Activated CD4-positive, alpha-beta T cell treated with anti-CD3 and anti-CD28 coated beads for 1 hour (primary cell): ENCODE measurements at places on chromosomes 13 and 19.

GRCh38 chr19:40663695-40664692 is 26.5 kb downstream of the NUMBL start:
- DNase-seq = no peak

DNA sequence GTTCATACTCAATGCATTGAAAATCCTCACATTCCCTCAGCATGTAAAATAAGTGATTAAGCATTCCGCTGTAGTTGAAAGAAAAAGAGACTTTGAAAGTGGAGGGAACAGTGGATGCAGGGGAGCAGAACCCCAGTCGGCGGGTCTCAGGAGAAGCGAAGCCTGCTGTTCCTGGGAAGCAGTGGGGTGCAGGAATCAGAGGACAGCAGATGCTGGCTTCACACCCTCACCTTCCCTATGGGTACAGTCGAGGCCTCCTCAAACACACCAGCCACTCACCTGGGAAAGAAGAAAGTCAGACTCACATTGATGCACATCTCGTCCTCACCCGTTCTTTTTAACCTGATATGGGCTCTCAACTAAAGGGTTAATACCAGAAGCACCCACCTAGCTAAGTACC is 38.2 kb downstream of the COL4A2 start:
- DNase-seq = no peak

DNA sequence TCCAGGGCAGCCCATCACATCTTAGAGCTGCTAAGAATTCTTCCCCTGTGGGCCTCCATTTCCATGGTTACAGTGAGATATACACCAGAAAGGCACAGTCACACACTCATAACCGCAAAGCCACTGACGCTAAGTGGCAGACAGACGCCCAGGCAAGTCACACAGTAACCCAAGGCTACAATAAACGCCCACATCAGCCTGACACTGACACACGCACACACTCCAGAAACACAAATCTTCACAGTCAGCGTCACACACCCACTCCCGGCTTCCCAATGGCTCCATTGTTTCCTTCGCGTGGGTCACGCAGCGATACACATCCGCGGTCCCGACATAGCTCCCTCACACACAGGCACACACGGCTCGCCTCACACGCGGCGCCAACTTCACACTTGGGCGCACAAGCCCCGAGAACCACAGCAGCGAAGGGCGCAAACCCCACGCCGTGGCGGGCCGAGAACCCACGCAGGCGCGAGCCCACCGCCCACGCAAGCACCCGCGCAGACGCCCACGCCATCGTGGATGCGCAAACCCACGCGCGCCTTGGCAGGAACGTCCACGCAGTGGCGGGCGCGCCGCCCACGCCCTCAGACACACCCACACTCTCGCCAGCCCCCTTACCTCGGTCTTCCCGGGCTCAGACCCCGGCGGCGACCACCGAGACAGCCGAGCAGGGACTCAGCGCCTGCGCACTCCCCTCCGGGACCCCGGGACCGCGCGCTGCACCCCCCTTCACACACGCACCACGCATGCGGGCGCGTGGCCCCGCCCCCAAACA is at the start of gene ZNF667:
Gene ZNF667, minus strand, starts transcription at position 695 of the 778 bp plus-strand sequence. CDS start 14,975 bp downstream, outside the sequence.
- DNase-seq = no peak

GRCh38 chr19:42285541-42285941 is 16.4 kb upstream of the PRR19 start:
- DNase-seq = no peak

DNA sequence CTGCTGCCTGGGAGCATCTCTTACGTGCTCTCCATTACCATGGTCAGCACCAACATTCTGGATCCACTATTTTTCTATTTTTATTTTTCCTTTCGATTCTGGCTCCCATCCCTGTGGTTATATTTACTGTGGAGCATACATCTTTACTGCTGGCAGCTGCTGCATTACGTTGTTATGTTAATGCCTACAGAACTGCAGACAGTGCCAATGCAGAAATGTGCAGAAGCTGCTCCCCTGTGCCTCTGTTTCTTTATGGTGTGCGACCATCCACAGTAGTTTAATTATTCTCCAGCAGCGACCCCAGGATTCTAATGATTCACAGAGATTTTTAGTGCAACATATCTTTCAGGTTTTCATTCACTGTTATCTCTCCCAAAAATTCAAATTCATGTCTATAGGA is 911.7 kb upstream of the SLITRK6 start:
- no peak for DNase-seq

- no peak for DNase-seq
Observed at GRCh38 chr19:17156947-17157302, 58.2 kb upstream of the USE1 start.

- no peak for DNase-seq
Observed at GRCh38 chr13:78649997-78650716, 8.8 kb downstream of the OBI1 start.

DNA sequence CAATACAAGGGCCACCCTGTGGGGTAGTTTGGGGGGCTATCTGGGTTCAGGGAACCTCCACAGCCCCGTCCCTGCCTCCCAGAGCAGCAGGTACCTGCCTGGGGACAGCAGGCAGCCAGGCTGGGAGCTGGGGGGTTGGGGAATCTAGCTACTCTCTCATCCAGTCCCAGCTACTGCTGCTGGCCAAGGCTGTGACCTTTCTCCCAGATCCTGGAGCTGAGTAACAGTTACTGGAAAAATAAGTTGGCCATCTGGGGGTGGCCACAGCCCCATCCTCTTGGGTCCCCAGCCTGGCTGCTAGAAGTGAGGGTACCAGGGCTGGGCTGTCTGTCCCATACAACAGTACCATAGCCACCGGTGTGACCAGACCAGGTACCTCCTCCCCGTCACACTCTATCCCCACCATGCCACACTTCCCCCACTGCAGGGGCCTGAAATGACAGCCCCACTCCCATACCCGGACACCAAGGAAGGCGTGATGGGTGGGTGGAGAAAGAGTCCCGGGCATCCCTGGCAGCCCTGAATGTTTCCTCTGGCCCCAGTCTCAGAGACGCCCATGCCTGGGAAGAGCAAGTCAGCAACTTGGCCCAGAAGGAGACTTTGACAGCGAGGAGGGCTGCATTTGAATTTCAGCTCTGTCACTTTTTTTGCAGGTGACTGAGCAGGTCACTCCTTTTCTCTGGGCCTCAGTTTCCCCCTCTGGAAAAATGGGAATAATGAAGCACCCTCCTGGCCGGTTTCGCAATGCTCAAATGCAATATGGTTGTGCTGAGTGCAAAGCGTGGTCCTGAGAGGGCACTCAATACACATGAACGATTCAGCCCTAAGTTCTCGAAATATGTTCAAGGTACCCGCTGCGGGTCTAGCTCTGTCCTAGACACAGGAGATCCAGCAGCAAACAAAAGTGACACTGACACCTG is 30.7 kb upstream of the NFIC start:
- DNase-seq = no peak
